ENCODE measurements at places on chromosomes 5 and 9. TPM values are rescaled to one million over a fixed set of nuclear protein-coding genes. Genes with fewer than 3 reads are reported as not detected.
A peak's percentile ranks its signal among the peaks of the same experiment; 100 is the strongest.

DNA sequence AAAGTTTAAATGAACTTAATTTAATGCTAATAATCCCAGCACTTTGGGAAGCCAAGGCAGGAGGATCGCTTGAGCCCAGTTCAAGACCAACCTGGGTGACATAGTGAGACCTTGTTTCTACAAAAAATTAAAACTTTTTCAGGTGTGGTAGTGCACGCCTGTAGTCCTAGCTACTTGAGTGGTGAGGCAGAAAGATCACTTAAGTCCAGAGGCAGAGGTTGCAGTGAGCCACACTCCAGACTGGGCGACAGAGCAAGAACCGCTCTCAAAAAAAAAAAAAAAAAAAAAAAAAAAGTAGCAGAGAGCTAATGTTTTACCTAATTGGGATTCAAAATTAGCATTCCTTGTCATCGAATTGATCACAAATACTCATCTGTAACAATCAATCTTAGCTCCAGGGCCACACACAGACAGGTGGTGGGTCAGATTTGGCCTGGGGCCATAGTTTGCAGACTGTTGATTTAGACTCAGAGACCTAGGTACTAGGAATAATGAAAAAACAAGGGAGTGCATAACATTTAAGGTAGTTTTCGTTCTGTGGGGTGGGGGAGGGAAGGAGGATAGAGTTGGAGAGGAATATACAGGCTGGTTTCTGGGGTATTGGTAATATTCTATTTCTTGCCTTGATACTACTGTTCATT, 21.4 kb downstream of the HSDL2 start:
- DNase-seq, result no peak

DNA sequence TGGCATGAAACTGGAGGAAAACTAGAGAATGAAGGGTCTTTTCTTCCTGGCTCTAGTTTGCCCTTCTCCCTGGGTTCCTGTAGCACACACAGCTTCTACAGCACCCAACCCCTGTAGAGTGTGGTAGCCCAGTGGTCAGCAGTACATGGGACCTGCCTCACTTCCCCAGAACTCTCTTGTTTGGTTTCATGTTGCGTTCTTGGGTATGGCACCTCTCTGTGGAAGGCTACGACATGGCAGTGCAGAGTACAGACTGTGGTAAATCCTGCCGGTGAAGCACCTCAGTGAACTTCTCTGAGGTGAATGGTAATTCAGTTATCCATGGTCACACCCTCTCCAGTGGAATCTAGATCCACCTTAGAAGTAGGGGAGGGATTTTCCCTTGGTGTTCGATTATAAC, 105.5 kb downstream of the TLR4 start:
- DNase-seq, result no peak

DNA sequence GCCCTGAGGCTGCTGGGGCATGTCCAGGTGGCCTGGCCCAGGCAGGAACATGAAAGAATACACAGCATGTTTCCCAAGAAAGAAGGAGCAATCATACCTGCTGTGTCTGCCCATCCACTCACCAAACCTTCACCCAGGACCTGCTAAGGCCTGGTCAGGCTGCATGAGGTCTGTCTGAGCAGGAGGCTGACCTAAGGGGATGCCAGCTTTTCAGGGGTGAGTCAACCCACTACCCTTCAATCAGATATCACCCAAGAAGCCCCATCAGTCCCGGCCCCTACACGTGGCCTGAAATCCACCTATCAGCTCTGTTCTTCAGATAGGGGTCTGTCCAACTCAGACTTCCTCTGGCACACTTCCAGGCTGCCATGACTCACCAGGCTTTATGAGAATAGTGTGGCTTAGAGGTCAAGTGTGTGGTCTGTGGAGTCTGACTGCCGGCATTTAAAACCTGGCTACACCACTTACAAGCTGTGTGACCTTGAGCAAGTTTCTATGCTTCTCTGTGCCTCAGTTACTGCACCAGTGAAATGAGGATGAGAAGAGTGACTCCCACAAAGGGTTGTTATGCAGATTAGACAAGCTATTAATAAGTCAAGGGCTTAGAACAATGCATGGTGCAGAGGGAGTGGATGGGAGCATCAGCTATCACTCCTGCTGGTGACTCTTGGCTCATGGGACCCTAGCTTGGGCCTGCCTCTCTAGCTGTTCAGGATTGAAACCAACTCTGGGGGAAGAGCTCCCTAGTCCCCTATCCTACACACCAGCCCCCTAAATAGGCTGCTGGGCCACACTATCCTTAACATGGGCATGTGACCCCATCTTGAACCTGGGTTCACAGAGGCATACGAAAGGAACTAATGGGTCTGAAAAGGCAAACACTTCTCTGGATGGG, 130.3 kb downstream of the PAX5 start:
- no peak for DNase-seq

GRCh38 chr5:89998519-89999305, 410.8 kb downstream of the CETN3 start:
- no peak for DNase-seq

GRCh38 chr5:1255081-1255561, 29.9 kb downstream of the SLC6A18 start:
- DNase-seq, result no peak

DNA sequence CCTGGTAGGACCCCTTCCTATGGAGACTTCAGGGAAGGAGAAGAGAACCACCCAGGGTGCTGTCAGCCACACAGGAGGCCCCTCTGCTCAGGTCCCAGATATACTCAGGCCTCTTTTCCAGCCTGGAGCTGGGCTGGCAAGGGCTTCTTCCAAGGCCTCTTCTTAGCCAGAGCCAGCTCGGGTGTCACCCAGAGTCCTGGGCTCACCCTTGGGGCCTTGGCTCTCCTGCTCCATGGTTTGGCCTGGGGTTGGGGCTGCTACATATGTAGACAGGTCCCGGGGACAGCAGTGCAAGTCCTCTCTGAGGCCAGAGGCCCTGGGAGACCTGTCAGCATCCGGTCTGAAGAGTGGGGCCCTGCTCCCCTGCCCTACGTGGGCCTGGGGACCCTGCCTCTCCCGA, 22.8 kb downstream of the PAEP start:
- no peak for DNase-seq

DNA sequence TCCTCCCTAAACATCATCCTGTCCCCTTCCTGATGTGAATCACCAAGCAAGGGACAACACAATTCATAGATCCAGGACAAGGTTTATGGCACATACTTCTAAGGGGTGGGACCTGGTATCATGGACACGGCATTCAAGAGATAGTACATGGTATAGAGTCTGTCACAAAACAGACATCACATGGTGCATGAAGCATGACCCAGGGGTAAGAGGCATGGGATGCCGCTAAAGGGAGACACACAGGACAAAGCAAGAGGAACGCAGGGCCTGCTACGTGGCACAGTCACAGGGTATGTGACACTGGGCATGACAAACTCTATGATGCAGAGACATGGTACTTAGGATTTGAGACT, 20.7 kb downstream of the GSN start:
- no peak for DNase-seq

DNA sequence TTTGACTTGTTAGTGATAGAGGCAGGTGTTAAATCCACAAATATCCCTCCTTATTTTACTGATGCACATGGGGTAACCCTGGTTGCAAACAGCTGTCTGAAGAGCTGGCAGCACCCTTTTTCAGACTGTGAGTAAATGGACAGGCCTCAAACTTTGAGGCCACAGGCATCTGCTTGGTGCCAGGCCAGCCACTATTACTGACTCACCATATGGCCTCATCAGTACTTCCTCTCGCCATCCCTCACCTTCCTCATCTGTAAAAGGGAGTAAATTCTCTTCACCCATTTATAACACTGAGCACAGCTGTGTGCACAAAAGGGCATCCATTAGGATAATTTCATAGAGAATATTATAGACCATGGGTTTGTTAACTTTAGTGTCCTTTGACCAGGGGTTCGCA, 11.9 kb upstream of the TNIP1 start:
- DNase-seq, result no peak

- peak; percentile 60 for DNase-seq
These were observed 852 bp downstream of the ARHGEF37 start for GRCh38 chr5:149581931-149582768.

- DNase-seq, result no peak
These were observed 51.0 kb downstream of the KIF4B start for GRCh38 chr5:155064580-155064979.

- DNase-seq, result no peak
These were observed 26.1 kb downstream of the PAEP start for GRCh38 chr9:135587658-135588057.

DNA sequence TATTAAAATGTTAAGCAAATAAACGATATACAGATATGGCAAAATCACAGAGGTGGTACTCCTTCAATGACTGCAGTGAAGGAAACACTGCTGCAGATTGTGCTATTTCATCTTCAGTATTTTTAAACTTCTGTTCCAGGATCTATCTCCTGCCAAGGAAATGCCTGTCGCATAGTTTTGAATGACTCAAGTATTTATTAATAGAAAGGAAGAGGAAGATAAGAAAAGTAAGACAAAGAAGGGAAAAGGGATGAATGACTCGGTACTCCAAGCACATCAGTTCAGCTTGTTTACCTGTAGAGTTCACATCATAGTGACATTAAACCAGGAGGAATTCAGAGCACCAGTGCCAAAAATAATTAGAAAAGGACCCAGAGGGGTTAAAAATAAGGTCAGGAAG, 5.1 kb upstream of the GPX8 start:
- DNase-seq, result no peak

- DNase-seq, result no peak
These were observed 458.5 kb downstream of the TLR4 start for GRCh38 chr9:118162716-118163115.

DNA sequence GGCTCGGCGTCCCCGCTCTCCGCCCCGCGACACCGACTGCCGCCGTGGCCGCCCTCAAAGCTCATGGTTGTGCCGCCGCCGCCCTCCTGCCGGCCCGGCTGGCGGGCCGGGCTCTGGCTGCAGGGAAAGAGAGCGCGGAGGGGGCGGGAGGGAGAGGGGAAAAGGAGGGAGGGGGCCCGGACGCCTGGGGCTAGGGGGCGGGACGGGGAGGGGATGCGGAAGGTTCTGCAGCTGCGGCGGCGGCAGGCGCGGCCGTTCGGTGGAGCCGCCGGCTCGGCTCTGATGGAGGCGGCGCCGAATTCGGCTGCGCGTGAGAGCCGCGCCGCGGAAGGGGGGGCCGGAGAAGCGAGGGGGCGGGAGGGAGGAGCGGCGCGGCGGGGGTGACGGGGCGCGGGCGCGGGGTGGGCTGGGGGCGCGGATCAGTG, at the start of gene MARCHF11:
Gene MARCHF11, minus strand, starts transcription at position 281 of the 425 bp plus-strand sequence. Its CDS starts 216 bp downstream, at position 65.
- DNase-seq, result no peak

DNA sequence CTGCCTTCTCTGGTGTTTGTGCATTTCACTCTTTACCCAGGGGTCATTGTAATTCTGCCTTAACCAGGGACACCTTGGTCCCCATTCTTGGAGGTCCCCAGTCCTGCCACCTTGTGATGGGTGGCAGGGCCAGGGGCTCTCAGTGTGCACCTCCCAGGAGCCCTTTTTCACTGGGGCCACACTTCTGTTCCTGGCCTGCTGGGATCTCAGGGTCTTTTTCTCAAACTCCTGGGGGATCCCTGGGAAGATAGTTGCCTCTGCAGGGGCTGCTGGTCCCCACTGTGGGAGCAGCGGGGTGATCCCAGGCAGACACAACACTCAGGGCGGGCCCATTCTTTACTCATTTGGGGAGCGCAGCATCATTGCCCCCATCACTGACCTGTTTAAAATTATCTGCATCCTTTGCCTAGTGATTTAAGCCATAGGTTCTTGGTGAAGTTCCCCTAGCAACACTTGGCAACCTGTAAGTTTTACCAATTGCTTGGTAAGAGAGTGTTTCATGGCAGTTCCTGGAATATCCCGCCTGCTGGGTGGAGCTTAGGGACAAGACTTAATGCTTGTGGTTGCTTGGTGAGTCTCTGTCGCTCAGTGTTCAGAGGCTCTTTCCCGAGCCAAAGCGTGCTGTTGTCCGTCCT, 15.7 kb downstream of the PHF2 start:
- DNase-seq, result no peak

DNA sequence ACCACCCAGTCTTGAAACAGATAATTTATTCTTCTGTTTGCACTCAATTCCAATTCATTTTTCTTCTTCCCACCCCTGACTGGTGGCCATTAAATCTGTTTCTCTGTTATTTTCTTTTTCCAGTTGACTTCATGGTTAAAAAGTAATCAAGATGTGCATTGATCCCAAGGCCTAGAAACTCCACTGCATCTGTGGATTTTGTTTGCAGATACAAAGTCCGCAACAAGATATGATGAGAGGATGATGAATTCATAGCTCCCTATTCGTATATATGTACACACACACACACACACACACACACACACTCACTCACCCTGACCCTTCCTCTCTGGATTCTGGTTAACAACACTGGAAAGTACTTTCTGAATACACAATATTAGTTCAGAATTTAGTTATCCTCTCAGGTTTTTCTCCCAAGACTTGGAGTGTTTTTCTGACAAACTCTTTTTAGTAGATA, 52.4 kb downstream of the CD180 start:
- DNase-seq, result no peak

DNA sequence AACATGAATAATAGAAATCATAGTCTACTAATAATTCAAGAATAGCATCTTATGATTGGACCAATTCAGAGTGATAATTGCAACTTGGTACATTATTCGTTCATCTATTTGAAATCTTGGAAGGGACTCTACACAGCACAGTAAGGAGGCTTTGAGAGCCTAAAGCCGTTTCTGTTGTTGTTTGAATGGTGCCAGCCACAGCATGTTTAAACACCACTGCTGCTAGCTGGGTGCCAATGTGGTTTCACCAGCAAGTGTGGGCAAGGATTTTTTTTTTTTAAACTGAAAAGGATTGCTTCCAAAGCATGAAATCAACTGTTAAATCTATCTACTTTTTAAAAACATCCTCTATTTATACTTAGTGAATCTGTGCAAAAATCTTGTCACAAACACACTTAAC, 253.9 kb upstream of the MAP3K1 start:
- no peak for DNase-seq

GRCh38 chr9:127038531-127038930, 83.9 kb downstream of the ANGPTL2 start:
- DNase-seq, result no peak

DNA sequence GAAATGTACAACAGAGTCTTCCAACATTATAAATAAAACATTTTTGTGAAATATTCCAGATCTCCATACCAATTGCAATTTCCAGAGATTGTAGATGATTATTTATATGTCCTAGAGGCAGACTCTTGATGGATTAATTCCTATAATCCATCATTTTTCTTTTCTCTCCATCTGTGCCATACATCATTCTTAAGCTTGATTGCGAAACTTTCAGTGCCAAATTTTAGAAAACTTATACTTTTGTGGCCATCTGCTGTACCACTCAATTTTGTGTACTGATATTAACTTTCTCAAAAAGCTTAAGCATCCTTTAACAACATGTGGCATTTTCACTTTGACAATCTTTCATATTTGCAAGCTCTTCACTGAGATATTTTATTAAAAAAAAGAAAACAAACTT, 446.9 kb downstream of the SEMA5A start:
- no peak for DNase-seq

GRCh38 chr9:93567271-93567959, 9.0 kb upstream of the PHF2 start:
- no peak for DNase-seq

- no peak for DNase-seq
These were observed 17.0 kb downstream of the MSX2 start for GRCh38 chr5:174741352-174741751.

- DNase-seq, result no peak
These were observed 105.7 kb downstream of the LRRC70 start for GRCh38 chr5:62684310-62684709.

GRCh38 chr5:37875051-37875787, 35.4 kb upstream of the GDNF start:
- DNase-seq, result no peak

F2RL2 gene
- 0.17 TPM for total RNA-seq

PDZD2 gene
- total RNA-seq, result 1.8 TPM

DNAH5 gene
- total RNA-seq, result 0.70 TPM

SPATA31C1 gene
- total RNA-seq, result not detected

LCN6 gene
- total RNA-seq, result 1.0 TPM

RETREG1 gene
- 102 TPM for total RNA-seq

CNTFR gene
- total RNA-seq, result 7.7 TPM

SLC36A3 gene
- not detected for total RNA-seq

SPATA9 gene
- 1.2 TPM for total RNA-seq
